ENCODE measurements at places on chromosomes 2 and 18. TPM values are rescaled to one million over a fixed set of nuclear protein-coding genes. Genes with fewer than 3 reads are reported as not detected.

IL36G gene
- total RNA-seq, result not detected

- DNase-seq, result no peak
These were observed 98.6 kb downstream of the ACTR2 start for GRCh38 chr2:65326276-65326675.

GRCh38 chr2:71174207-71174606, 43.8 kb downstream of the MPHOSPH10 start:
- no peak for DNase-seq

- DNase-seq, result no peak
These were observed 422.2 kb downstream of the SETBP1 start for GRCh38 chr18:45102863-45103262.

DNA sequence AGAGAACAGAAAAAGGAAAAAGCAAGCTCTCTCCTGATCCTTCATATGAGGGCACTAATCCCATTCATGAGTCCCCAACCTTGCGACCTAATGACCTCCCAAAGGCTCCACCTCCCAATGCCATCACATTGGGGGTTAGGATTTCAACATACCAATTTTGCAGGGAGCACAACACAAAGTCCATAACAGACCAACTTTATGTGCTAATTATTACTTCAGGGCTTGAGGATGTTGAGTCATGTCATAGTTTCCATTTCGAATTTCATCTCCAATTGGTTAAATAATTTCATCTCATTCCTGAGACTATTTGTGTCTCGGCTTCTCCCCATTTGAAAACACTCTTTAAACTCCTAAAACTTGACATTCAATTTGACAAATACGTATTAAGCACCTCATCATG, 69.9 kb upstream of the KLF7 start:
- no peak for DNase-seq

Measured in HCT116 (cell line).